ENCODE measurements at places on chromosomes 5 and 9.

DNA sequence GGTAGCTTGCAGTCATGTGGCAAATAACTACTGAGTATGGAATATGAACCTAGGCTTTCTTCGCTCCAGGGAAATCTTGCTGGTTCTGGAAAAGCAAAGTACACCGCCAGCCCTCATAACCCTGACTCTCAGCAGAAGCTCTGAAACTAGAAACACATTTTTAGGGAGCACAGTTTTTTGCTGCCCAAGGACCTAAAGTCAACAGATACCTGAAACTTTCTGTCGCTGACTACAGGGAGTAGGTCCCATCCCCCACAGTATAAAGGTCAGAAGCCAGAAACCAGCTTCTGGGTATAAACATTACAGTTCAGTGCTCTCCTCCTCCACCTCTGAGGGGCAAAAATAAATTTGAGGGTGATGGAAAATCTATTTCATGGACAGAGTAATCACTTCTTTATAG is 3.0 kb downstream of the ATOX1 start:
- DNase-seq: no peak

- no peak for DNase-seq
These were observed 215.5 kb downstream of the ZNF608 start for GRCh38 chr5:124530916-124531315.

GRCh38 chr9:127027694-127028093 is 94.7 kb downstream of the ANGPTL2 start:
- DNase-seq: no peak

DNA sequence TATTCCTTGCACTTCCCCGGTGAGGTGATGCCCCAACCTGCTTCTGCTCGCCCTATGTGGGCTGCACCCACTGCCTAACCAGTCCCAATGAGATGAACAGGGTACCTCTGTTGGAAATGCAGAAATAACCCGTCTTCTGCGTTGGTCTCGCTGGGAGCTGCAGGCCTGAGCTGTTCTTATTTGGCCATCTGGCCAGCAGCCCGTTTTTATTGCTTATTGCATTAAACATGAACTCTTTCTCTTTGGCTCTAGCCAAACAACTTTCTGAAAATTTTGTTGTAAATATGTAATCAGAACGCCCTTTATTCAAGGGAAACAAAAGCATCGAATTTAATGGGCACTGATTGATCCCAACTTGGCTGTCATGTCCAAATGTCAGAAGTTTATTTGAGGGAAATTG is 124.7 kb upstream of the FTMT start:
- DNase-seq: no peak

GRCh38 chr5:18334949-18335348 is 700.7 kb downstream of the TAF11L14 start:
- DNase-seq: no peak

DNA sequence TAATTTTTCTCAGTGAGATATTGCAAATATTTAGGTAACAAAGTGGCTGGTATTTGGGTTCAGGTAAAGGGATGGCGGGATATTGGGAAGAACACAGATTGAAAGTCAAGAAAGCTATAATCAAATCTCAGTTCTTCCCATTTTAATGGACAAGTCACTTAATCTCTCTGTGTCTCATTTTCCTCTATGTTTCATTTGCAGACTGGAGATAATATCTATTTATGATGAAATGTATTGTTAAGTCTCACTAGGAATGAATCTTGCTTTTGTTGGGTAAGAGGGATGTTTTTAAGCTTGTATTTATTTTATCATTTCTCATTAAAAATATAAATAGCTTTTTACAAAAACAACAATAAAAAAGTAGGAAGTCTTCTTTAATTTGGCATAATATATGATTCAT is 175.4 kb downstream of the ISL1 start:
- DNase-seq: no peak

DNA sequence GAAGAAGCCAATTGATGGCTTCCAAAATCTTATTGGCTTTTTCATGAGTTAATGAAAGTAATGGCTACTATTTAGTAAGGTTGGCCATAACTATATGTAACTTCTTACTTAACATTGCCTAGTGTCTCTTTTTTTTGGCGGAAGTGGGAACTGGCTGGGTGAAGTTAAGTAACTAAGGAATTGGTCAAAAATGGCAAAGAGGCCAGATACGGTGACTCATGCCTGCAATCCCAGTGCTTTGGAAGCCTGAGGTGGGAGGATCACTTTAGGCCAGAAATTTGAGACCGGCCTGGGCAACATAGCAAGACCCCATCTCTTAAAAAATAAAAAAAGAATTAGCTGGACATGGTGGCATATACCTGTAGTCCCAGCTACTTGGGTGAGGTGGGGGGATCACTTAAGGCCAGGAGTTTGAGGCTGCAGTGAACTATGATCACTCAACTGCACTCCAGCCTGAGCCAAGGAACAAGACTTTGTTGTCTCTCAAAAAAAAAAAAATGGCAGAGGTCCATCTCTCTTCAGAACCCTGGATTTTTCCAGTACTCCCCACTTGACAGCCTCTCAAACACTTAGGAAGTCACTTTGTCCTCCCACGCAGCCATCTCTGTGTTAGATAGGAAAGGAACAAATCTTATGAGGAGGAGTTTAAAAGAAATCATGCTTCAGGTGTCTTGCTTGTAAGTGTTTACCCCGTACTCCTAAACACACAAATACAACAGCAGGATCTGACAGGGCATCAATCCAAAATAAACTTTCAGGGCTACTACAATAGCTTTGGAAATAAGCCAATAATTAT is 75.7 kb downstream of the TEK start:
- DNase-seq: no peak
